Immature natural killer cell (primary cell): ENCODE measurements at places on chromosomes 7 and 10.

DNA sequence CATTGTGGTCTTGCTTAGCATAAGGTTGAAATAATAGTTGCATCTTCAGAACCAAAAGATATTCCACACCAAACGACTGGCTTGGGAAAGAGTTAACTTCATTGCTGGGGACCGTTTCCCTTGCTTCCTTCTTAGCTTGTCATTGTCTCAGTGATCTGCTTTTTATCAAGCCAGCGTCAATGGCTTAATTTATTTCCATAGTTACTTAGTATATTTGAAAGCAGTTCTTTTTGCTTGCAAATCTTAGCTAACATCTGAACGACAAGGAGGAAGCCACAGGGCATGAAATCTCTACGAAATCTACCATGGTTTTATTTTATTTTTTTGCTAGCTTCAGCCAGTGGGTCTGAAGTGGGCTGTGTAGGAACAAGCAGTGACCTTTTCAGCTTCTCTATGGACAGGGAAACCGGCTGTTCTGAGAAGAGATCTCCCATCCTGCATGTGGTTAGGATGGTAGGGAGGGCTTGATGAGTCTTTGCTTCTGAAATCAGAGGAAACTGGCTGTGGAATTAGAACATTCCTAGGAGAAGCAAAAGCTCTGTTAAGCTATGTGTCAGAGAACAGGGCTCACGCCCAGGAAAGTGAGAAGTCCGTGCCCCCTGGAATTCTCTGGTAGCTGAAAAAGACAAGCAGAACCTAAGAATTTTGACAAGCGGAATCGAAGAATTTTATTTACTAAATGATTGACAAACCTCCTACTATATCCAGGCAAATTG, 8.0 kb downstream of the SLC18A2 start:
- no peak for DNase-seq

DNA sequence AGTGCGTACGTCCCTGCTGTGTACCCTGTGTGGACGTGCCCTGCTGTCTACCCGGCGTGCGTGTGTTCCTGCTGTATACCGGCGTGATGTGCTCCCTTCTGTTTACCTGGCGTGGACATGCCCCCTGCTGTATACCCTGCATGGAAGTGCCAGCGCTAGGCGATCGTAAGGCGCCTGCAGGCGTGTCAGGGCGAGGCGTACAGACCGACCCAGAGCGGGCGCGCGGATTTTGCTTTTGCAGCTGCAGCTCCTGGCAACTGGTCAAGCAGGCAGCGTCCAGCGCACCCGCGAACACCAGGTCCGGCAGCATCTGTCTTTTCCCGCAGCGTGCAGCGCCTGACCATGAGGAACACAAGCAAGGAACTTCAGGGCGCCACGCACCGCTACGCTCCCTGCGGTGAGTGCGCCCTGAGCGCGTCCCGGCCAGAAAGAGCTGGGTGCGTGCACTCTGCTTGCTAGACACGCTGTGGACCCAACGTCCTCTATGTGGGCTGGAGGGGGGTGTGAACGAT, 680 bp downstream of the C7orf57 start:
- DNase-seq, result peak; percentile 30

- no peak for DNase-seq
These were observed 479 bp downstream of the CYP26A1 start for GRCh38 chr10:93074147-93074596.

GRCh38 chr7:91280185-91280584, 16.0 kb downstream of the FZD1 start:
- no peak for DNase-seq

DNA sequence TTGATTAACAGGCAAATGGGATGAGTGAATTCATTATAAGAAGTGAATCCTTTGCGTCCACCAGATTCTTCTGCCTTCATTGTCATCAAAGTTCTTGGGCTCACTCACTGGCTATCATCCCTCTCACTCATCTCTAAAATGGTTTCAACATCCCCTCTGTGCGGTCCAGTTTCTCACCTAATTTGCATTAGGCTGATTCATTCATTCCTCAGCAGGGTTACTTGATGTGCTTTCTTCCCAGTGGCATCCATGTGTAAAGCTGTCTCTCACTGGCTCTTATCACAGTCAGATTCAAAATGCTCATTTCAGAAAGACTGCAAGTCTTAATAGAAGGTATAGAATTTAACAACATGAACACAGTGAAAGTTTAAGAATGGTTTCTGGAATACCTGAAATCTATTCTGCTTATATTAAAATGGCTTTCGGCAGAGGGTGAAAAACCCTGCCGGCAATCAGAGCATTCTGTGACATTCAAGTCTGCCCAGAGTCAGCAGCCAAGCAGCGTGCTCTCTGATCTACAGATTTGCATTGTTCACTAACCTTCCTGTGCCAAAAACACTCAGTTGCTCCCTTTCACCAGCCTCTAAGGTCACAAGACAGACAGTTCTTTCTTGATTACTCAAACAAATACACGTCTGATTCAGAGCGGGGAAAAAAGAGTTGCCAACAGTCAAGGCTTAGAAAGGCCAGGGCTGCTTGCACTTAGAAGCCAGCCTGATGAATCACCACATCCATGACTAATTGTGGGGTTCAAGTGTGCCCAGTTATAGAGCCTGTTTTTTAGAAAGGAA, 106.7 kb downstream of the TES start:
- DNase-seq, result no peak
